ENCODE measurements at places on chromosomes 3 and 15. TPM values are rescaled to one million over a fixed set of nuclear protein-coding genes. Genes with fewer than 3 reads are reported as not detected.

GRCh38 chr3:46325645-46326300 lies 28.1 kb upstream of the CCR2 start:
- peaks cover 25% of the 10 kb centered on the region for H3K27me3 ChIP-seq
- H3K36me3 ChIP-seq = no peaks in the 10 kb centered on the region
- no peaks in the 10 kb centered on the region for H3K4me1 ChIP-seq
- DNase-seq = no peak

DNA sequence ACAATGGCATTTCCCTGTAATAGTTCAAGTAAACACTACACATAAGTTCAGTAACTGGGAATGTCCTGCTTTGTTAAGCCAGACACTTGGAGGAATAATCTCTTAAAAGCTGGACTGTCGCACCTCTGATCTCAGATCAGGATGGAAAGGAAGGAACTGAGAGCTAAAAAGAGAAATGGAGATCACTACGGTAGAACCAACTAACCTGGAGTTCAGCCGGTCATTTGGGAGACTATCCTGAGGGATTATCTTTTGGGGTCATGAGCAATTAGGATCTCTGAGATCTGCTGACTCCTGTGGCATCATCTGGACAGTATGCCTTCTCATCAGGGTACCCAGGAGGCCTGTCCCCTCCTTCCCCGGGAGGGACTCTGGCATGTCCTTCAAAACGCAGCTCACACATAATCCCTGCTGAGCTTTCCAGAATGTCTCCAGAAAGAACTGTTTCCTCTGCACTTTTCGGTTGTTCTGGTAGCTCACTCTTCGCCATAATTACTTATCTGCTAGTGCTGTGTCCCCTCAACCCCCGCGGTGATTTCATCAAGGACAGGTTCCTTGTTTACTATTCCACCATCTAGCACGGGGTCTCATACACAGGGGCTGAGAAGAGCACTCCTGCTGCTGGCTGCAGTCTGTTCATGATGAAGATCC lies 115.6 kb downstream of the SENP2 start:
- no peak overlapping the region for H3K4me3 ChIP-seq
- H3K4me1 ChIP-seq = no peaks in the 10 kb centered on the region
- H3K27ac ChIP-seq = no peak overlapping the region
- no peaks in the 10 kb centered on the region for H3K36me3 ChIP-seq
- H3K27me3 ChIP-seq = peaks cover 8% of the 10 kb centered on the region
- no peak for DNase-seq

GRCh38 chr3:38232701-38233100 lies 32.9 kb upstream of the SLC22A13 start:
- peaks cover 2% of the 10 kb centered on the region for H3K4me1 ChIP-seq
- no peak overlapping the region for H3K27ac ChIP-seq
- H3K36me3 ChIP-seq = peaks cover 76% of the 10 kb centered on the region
- no peak overlapping the region for H3K4me3 ChIP-seq
- no peak for DNase-seq

Gene ITGA11
- total RNA-seq = 0.92 TPM
